ENCODE measurements at places on chromosomes 11 and 22.

DNA sequence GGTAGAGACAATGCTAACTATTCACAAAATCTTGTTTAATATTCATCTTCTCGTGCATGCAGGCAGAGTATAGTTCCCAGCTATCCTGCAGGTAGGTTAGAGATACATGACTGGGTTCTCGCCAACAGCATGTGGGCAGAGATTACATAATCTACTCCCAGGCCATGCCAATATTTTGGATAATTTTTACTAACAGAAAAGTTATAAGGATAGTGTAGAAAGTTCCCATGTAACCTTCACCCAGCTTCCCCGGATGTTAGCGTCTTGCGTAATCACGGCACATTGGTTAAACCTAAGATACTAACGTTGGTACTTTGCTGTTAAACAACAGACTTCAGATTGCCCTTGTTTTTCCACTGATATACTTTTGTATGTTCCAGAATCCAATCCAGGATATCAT is 215.5 kb upstream of the LARGE1 start:
- no peak for DNase-seq

DNA sequence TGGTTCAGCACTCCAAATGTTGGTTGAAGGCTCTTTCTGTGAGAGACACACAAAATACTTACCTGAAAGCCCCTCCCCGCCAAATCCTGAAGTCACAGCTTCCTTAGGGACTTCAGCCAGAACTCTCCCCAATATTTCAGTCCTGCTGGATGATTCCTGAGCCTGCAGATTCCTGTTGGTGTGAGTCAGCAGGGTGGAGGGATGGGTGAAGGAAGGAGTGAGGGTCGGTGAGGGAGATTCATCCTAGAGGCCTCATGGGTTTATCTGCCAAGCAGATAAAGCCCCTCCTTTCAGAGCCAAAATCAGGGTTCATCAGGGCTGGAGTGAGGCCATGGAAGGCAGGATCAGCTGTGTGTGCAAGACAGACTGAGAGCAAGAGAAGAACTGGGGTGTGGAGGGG is 37.9 kb downstream of the SMIM38 start:
- no peak for DNase-seq

DNA sequence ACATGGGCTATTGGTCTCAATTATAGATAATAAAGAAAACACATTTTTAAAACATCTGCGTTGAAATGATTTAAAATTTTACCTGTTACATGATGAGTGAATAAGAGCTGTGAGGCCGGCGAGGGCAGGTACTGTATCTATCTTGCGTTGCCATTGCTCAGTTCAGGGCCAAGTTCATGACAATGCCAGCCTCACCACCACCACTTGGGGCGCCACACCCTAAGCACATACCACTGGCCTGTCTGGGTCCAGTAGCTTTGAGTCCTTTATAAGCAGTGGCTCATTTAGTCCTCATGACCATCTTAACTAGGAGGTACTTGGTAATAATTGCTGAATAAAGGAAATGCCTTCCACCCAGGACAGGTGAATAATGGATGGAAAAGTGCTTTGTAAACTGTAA is 14.5 kb upstream of the MB start:
- DNase-seq = peak; percentile 33

GRCh38 chr22:50049299-50050195 is 8.6 kb downstream of the TTLL8 start:
- DNase-seq = no peak

- DNase-seq = peak; percentile 83
Observed at GRCh38 chr11:797296-798092, 587 bp downstream of the SLC25A22 start.

DNA sequence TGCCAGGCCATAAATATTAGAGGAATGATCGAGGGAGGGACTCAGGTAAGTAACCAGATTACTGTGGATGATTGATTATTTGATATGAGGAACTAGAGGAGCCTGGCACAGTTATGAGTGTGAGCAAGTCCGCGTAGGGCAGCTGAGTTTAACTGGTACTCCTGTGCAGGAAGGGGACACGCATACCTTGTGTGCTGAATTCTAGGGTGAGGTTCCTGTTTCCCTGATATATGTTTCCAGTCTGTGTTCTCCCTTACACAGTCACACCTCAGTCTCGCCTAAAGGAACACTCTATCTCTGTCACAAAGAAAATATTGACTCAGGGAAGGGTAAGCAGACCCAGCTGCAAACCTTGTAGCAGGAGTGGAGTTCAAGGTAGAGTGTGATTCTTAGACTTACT is 17.4 kb downstream of the SGSM3 start:
- no peak for DNase-seq

DNA sequence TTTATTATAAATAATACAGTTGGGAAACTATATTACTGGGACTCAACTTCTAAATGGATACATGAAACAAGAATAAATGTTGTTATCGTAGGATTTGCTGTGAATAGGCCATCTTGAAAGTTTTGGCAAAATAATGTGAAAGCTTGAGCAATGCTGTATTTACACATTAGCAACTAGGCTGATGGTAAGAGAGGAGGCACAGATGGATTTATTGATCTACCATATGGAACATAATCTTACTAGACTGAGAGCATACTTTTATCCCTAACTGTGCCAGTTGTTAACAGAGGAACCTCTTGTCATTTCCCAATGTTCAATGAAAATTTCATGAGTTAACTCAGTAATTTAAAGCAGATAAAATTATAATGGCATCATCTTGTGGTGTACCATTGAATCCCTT is 22.8 kb downstream of the APIP start:
- DNase-seq = no peak

- no peak for DNase-seq
Observed at GRCh38 chr11:17077240-17077519, 287 bp downstream of the RPS13 start.

DNA sequence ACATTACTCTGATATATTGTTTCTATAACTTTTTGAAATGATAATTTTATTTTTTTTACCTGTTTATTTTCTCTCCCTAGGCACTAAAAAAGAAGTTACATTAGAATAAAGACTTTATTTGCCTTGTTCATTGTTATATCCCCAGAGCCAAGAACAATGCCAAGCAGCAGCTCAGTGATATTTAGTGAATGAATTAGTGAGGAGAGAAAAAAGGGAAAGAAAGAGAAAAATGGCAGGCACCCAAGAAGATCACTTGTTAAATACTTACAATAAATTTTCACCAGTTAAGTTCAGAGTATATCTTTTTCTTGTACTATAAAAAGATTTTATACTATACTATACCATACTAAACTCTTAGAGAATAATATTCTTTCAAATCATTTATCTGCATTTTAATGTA is 13.3 kb upstream of the ANO5 start:
- no peak for DNase-seq

- no peak for DNase-seq
Observed at GRCh38 chr11:96137373-96137772, 205.6 kb downstream of the MAML2 start.

GRCh38 chr11:131713529-131714134 is 343.2 kb downstream of the NTM start:
- no peak for DNase-seq

DNA sequence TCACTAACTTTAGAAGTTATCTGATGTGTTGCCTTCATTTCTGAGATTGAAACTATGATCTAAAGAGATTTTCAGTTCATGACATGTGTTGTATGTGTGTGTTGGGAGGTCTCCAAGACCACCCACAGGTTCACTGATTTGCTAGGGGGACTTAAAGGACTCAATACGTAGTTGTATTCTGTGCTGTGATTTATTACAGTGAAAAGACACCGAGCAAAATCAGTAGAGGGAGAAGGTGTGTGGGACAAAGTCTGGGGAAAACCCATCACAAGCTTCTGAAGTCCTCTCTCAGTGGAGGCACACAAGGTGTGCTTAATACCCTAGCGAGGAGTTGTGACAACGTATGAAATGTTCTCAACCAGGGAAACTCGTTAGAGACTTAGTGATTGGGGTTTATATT is 35.6 kb downstream of the RNF169 start:
- no peak for DNase-seq

- DNase-seq = no peak
Observed at GRCh38 chr11:107271425-107271824, 186.2 kb downstream of the CWF19L2 start.

- DNase-seq = no peak
Observed at GRCh38 chr11:9600644-9601036, 27.2 kb downstream of the WEE1 start.

Data from CD4-positive, alpha-beta T cell treated with Interleukin-2 at 100 ng/mL for 4 hours (primary cell).